ENCODE measurements at places on chromosomes 11 and 22.

DNA sequence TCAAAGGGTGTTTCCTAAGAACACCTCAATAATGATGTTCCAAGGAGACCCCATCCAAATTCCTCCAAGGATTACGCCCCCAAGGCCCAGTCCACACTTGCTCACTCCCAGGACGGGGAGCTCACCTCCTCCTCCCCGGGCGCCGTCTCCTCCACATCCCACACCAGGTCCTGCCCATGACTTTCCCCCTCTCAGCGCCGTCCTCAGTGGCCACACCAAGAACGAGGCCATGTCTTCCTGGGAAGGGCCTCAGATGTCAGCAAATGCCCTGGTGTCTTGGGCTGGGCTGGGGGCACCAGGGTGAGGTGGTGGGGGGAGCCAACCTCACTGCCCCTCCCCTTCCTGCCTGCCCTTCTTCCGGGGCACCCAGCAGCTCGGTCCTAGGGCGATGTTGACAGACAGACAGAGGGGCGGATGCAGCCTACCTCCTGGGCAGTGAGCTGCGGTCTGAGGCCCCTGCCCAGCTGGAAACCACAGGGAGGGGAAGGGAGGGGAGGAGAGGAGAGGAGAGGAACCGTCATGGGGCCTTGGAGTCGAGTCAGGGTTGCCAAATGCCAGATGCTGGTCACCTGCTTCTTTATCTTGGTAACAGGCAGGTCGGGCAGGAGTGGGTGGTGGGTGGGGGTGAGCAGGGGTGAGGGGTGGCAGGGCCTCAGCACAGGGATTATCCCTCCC is at the start of the genes C11orf21 and TSPAN32:
Gene C11orf21 (minus strand): TSS at position 288 of the 675 bp plus-strand sequence. CDS start 110 bp downstream, at position 178.
Gene TSPAN32 (plus strand): TSS at position 383 of the 675 bp plus-strand sequence. CDS start 137 bp downstream, at position 520.
- peak; percentile 54 for DNase-seq

- DNase-seq: no peak
These were observed 23.2 kb downstream of the CASP5 start for GRCh38 chr11:104999721-105000120.

GRCh38 chr11:2998073-2998850 is 6.1 kb upstream of the NAP1L4 start:
- no peak for DNase-seq

GRCh38 chr22:27682437-27682836 is 119.1 kb downstream of the MN1 start:
- DNase-seq: no peak

GRCh38 chr11:27184458-27185312 is 144.1 kb downstream of the BBOX1 start:
- no peak for DNase-seq

DNA sequence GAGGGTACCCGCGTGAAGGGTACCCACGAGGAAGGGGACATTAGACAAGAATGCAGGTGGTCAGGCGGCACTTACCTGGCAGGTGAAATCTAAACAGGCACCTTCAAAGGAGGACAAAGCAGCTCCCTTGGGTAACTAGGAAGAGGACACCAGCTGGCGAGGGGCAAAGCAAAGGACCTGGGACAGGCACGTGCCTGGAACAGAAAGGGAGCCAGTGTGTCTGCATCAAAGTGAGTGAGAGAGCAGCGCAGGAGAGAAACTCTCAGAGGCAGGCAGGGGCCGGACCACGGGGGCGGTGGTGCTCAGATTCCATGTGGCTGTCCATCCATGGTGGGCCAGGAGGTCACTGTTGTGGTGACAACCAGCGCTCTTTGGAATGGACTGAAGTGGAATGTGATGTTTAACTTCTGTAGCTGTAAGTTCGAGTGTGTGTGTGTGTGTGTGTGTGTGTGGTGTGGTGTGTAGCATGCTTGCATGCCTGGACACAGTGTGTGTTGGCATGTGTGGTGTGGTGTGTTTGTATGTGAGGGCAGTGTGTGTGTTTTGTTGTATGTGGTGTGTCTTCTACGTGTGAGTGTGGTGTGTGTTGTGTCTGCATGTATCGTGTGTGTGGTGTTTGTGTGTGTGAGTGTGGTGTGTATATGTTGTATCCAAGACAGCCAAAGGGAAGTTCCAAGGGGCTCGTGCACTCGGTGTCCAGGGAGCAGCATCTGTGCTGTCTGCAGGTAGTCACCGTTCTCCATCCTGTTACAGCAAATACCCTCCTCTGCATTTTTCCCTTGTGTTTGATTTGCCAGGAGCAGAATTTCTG is 86.4 kb downstream of the CDKN1C start:
- no peak for DNase-seq

DNA sequence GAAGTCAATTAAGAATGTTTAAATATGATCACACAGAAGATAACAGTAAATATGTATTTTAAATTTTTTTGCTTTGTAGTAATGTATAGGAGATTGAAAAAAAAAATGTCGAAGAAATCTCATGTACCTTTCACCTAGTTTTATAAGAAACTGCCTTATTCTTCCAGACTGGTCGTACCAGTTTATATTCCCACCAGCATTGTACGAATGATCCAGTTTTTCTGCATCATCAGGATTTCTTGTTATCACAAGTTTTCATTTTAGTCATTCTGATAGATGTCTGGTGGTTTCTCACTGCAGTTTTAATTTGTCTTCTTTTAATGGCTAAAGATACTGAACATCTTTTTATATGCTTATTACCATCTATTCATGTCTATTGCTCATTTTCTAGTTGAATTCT is 101.8 kb upstream of the CTSC start:
- no peak for DNase-seq

DNA sequence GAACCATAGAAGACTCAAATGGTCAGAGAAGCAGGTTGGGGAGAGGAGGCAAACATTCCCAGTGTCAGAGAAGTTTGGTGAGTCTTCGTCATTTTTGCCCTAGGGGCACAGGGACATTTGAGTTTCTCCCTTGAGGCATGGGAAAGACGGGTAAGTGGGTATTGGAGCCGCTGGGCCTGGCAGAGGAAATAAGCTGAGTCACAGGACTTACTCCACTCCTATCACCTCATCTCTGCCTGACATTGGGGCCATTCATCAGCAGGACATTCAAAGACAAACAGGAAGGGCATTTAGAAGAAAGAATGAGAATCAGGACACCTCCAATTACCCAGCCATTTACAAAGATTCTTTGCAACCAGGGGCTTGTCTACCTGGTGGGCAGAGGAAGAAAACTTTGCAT is 100.7 kb upstream of the SEZ6L start:
- no peak for DNase-seq

DNA sequence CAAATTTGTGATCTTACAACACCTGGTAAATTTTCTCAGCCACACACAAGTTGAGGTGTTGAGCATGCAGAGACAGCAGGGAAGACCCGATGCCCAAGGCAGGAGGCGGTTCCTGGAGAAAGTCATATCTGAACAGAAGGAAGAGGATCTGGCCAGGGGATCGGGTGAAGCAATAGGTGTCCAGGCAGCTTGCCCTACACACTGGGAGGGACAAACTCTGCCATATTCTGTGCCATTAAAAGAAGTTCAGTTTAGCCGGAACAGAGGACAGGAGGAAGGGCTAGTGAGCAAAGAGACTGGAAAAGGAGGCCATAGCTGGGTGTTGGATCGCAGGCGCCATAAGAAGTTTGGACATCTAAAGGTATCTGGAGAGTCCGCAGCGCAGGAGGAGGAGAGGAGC is 76.5 kb downstream of the TMPRSS5 start:
- no peak for DNase-seq

DNA sequence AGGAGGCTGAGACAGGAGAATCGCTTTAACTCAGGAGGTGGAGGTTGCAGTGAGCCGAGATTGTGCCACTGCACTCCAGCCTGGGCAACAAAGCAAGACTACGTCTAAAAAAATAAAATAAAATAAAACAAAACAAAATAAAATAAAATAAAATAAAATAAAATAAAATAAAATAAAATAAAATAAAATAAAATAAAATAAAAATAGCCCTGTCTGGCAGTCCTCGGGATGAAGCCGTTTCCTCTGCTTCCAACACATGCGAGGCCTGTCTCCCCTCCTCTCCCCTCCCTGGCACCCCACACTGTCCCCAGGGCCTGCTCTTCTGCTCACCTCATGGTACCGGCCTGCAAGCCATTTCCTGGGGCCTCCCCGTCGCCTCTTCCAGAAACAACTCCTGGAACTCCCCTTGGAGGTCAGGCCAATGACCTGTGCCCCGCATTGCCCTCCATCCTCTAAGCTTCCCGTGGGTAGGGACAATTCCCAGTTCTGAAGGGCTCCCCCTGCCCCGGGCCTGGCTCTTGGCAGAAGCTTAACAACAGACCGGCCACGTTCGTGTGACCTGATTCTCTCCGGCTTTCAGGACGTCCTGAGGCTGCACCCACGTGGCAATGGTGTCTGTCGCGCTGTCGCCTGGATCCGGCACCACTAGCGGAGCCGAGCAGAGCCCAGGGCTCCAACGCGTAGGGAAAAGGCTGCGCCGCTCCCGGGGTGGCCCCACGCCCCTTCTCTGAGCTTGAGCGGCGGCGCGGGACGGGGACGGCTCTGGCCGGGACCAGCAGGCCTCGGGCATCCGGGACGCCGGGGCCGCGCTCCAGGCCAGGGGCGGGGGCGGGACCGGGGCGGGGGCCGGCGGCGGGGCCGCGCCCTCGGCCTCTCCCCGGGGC is 456 bp upstream of the PARVB start:
- peak; percentile 27 for DNase-seq

- no peak for DNase-seq
These were observed 231.7 kb downstream of the AASDHPPT start for GRCh38 chr11:106309070-106309684.

DNA sequence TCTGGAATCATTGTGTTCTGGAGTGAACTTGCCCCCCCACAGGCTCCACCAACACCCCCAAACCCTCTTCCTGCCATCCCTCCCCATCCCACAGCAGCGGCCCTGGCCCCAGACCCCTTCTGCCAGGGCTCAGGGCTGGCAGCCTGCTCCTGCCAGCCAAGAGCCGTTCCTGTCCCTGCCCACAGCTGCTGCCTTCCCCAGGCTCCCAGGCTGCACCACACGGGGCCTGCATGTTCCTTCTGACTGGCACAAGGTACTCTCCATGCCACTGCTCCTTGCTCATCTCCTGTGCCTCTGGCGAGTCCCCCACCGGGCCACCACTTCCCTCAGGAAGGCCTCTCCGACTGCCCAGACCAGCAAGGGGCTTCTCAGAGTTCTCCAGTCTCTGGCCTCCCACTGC is 4.9 kb downstream of the GP1BB start:
- DNase-seq: no peak

- no peak for DNase-seq
These were observed 14.3 kb downstream of the MPST start for GRCh38 chr22:37033605-37034430.

- DNase-seq: no peak
These were observed 22.5 kb downstream of the RHOD start for GRCh38 chr11:67079065-67079705.
